CD4-positive, alpha-beta T cell (primary cell): ENCODE measurements at places on chromosomes 4 and X. TPM values are rescaled to one million over a fixed set of nuclear protein-coding genes. Genes with fewer than 3 reads are reported as not detected.

DOK7 gene
- not detected for total RNA-seq

OPRPN gene
- total RNA-seq: not detected

AIFM1 gene
- total RNA-seq: 6.1 TPM

GLRB gene
- not detected for total RNA-seq

ABCG2 gene
- not detected for total RNA-seq

HERC5 gene
- total RNA-seq: 23.9 TPM

FAM53A gene
- total RNA-seq: 0.93 TPM

TLR3 gene
- 0.47 TPM for total RNA-seq

MBNL3 gene
- 19.4 TPM for total RNA-seq

F8A1 gene
- 6.4 TPM for total RNA-seq

CXCL11 gene
- not detected for total RNA-seq

FGFRL1 gene
- total RNA-seq: 25.0 TPM

NPNT gene
- total RNA-seq: not detected

THAP9 gene
- total RNA-seq: 3.8 TPM

RXFP1 gene
- not detected for total RNA-seq

CT45A10 gene
- total RNA-seq: not detected

SULT1B1 gene
- total RNA-seq: 9.4 TPM

TMEM154 gene
- 16.7 TPM for total RNA-seq

CENPVL1 gene
- not detected for total RNA-seq

KDR gene
- not detected for total RNA-seq

MUC7 gene
- total RNA-seq: not detected

NEUROG2 gene
- not detected for total RNA-seq

TBC1D8B gene
- 0.22 TPM for total RNA-seq

TRIM2 gene
- 3.4 TPM for total RNA-seq

TMSB15A gene
- not detected for total RNA-seq

MAN2B2 gene
- total RNA-seq: 25.9 TPM

KCNE5 gene
- not detected for total RNA-seq

SH2D1A gene
- 39.6 TPM for total RNA-seq

SEL1L3 gene
- 34.9 TPM for total RNA-seq

ADH1A gene
- not detected for total RNA-seq

PAGE1 gene
- not detected for total RNA-seq

PF4V1 gene
- not detected for total RNA-seq

POU4F2 gene
- total RNA-seq: not detected

CLNK gene
- 0.05 TPM for total RNA-seq

HTN3 gene
- total RNA-seq: not detected

CHRDL1 gene
- not detected for total RNA-seq

CCKAR gene
- total RNA-seq: not detected

LNX1 gene
- not detected for total RNA-seq
